ENCODE measurements at places on chromosomes 11 and 22.

- peak; percentile 63 for DNase-seq
These were observed 821 bp downstream of the CELF1 start for GRCh38 chr11:47552056-47552565.

DNA sequence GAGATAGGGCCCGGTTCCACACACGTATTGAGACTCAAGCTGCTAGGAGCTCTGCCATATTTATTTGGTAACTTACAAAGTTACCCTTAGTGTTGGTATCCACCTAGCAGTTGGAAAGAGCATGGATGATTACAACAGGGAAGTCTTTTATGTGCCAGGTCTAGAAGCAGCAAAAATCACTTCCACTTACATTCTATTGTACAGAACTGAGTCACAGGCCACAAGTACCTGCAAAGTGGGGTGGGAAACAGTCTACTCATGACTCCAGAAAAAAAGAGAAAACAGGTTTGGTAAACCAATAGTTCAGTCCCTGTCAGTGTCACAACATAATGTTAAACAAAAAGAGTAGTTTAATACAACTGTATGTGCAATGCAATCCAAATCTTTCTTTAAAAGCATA lies 279.6 kb upstream of the PITPNB start:
- DNase-seq = no peak

GRCh38 chr11:74683279-74683871 lies 47.9 kb downstream of the CHRDL2 start:
- DNase-seq = no peak

GRCh38 chr11:35073691-35074419 lies 65.1 kb upstream of the CD44 start:
- DNase-seq = no peak

- peak; percentile 66 for DNase-seq
These were observed 38.2 kb upstream of the WEE1 start for GRCh38 chr11:9535189-9535781.

GRCh38 chr11:66367561-66368312 lies 3.8 kb downstream of the SLC29A2 start:
- DNase-seq = no peak

Measured in choroid plexus epithelial cell (primary cell).